ENCODE measurements at places on chromosomes 7 and 10.

DNA sequence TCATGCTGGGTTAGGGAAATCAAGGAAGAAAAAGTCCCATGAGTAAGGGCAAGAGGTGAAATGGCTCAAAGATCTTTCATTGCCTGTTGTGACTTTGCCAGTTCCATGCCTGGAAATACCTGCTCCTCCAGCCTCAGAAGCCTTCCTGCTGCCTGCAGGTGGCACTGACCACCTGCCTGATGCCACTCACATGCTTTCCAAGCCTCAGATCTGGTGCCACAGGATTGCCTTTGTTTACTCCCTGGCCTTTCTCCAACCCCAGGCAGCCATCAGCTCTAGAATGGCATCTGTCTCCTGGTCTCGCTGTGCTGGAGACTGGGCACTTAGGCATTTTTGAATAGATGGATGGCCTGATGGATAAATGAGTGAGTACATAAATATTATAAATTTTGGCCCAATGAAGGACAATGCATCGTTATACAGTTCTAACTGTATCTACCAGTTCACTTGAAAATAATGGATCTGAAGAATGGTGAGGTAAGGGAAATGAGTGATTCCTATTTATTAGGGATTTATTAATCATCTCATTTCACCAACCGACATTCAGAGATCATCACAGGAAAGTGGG lies 657.2 kb downstream of the INHBA start:
- DNase-seq: no peak

DNA sequence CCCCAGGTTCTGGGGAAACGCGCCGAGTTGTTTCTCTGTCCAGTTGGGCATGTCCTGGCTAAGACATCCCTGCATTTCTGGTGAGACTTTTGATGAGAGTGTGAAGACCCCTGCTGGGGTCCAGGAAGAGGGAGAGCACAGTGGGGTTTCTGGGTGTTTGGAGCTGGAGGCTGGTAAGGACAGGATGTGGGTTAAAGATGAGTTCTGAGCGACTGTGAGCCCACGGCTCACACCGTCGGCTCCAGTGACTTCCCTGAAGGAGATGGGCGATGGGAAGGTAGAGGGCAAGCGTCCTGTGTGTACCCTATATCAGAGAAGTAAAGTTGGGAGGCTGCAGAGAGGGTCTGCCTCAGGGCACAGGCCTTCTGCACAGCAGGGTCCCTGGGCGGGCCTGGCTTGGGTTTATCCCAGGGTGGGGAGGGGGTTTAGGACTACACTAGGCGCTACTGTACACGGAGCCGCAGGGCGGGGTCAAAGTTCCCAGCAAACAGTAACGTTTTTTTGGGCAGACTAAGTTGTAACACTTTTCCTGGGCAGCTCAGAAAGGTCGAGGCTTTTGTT lies 3.6 kb downstream of the EMX2 start:
- DNase-seq: no peak

- DNase-seq: no peak
Measured at GRCh38 chr10:97182288-97182990, 3.3 kb downstream of the SLIT1 start.

DNA sequence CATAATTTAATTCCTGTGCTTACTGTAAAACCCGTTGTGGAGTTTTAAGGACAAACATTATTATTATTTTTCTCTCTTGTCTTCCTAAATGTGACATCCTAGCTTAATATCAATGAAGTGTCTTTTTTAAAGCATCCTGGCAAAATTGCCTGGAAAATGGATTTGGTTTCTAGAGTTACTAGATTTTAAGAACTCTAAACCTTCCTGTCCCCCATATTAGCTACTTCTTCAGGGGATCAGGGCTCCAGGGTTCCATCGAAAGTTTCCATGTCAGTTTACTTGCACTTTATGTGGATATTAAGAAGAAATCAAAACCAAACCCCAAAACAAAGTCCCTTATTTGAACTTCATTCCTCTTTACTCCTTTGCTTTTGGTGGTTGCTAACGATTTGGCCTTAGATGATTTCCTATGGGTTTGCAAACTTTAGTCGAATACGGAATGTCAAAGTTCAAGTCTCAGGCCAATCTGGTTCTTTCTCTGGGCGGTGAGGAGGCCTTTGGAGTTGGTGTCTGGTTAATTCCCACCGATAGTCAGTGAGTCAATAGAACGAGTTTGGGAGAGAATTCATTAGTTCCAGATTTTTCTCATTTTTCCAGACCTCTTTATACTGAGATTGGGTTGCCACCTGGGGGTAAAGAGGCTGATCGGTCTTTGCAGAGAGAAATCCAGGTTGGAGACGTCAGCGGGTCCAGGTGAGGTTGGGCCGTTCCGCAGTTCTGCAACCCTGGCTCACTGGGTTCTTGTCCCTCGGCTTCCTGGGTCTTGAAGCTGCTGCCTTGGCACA lies 1.1 kb downstream of the CUX1 start:
- DNase-seq: no peak

DNA sequence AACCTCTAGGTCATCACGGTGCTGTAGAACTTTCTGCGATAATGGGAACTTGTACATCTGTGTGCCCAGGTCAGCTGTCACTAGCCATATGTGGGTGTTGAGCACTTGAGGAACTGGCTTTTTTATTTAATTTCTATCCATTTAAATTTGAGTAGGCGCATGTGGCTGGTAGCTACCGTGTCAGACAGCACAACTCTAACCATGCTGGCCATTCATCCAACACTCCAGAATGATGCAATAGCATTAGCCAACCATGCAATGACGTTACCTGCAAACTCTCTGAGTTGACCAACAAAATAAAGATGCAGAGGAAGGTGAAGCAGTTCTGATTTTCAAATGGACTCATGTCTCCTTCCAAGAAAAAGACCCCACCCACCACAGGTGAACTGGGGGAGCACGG lies 24.4 kb upstream of the CHST15 start:
- DNase-seq: no peak

- peak; percentile 4 for DNase-seq
Measured at GRCh38 chr7:133135451-133135850, 53.6 kb upstream of the CHCHD3 start.

GRCh38 chr10:3336673-3337293 lies 164.2 kb upstream of the PITRM1 start:
- no peak for DNase-seq

- peak; percentile 69 for DNase-seq
Measured at GRCh38 chr10:60314069-60314940, 75.4 kb downstream of the ANK3 start.

- no peak for DNase-seq
Measured at GRCh38 chr10:17578603-17579002, 38.6 kb downstream of the HACD1 start.

- DNase-seq: no peak
Measured at GRCh38 chr7:155961241-155962190, 149.3 kb upstream of the SHH start.

- DNase-seq: no peak
Measured at GRCh38 chr7:72307566-72307965, 104.6 kb downstream of the CALN1 start.

DNA sequence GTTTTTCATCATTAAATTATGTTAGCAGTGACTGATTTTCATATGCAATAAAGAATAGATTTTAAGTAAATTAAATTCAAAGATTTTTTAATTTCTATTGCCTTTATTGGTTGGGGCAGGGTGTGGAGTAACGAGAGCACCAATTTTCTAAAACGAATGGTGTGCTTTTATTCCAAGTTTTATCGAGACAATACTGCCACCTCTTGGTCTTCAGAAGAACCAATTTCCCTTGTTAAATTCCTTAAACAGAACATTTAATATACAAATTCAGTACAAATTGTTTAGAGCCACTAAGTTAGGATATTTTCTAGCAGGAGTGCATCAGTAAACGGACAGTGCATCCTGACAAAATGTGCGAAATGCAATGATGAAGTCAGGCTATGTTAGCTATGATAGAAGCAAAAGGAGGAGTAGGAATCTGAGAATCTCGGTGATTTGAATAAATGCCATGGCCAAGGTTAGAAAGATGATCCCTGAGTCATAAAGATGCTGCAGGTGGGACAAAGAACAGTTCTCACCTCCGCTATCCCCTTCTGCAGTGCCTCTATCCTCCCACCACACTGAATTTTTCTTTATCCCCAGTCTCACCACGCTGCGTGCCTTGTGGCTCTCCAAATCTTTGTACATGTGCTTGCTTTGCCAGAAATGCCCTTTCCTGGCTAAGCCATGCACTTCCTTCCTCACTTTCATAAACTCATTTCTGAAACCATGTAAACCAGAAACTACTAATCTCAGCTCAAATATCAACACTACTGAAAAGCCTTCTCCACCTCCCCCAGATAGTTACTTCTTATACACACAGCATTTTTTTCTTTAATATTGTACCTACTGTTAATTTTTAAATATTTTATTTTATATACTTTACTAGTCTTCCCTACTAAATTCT lies 31.9 kb upstream of the AGBL3 start:
- DNase-seq: peak; percentile 29

- DNase-seq: no peak
Measured at GRCh38 chr10:29386342-29386999, 97.6 kb downstream of the LYZL1 start.

All from stromal cell of bone marrow (primary cell).